CD4-positive, alpha-beta T cell treated with Interleukin-2 at 100 ng/mL for 4 hours (primary cell): ENCODE measurements at places on chromosomes 5 and 9.

DNA sequence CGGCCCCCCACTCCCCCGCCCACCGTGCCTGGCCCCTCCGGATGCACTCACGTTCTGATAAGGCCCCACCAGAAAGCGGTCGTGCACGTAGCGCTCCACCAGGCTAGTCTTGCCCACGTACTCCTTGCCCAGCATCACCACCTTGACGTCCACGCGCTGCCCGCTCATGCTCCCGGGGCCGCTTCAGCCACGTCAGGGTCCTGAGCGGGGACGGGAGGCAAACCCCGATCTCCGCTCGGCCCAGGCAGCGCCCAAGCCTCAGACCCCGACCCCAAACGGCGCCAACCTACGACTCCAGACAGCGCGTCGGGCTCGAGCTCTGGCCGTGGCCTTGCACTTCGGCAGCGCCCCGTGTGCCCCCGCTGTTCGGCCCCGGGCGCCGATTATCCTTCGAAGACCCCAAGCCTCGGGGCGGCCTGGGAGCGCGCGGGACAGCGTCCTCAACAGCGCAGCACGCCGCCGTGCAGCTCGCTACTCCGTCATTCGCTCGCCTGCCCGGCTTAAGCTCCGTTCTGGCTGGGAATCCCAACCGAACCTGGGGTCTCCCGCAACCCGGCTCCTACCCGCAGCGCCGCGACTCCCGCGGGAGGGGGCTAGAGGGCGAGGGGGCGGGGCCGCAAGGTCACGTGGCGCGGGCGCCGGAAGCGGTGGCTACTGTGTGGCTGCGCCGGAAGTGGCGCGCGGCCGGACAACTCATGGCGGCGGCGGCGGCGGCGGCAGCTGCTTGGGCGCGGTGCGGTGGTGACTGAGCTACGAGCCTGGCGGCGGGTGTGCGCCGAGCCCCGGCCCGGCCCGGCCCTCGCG is at the start of the genes PRELID1 and RAB24:
PRELID1 (plus strand) TSS at position 679 of the 804 bp plus-strand sequence. CDS start 187 bp downstream, outside the sequence.
RAB24 (minus strand) TSS at position 599 of the 804 bp plus-strand sequence; CDS start at position 168, 431 bp downstream.
- peak; percentile 87 for DNase-seq

DNA sequence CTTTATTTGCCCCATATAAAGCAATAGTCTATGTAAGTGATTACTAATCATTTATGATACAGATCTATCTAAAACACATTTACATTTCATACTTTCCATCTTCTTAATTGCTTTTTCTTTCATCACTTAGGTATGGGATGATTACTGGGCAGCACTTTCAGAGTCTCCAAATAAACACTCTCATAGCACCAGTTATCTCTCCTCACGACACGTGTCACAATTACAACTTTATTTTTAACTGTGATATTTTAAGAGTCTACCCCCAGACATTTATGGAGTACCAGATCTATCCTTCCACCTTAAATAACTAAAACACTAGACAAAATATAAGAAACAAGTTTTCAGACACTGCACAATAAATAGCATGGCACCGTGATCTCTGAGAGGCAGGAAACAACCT is 32.9 kb downstream of the HOMER1 start:
- DNase-seq, result no peak

DNA sequence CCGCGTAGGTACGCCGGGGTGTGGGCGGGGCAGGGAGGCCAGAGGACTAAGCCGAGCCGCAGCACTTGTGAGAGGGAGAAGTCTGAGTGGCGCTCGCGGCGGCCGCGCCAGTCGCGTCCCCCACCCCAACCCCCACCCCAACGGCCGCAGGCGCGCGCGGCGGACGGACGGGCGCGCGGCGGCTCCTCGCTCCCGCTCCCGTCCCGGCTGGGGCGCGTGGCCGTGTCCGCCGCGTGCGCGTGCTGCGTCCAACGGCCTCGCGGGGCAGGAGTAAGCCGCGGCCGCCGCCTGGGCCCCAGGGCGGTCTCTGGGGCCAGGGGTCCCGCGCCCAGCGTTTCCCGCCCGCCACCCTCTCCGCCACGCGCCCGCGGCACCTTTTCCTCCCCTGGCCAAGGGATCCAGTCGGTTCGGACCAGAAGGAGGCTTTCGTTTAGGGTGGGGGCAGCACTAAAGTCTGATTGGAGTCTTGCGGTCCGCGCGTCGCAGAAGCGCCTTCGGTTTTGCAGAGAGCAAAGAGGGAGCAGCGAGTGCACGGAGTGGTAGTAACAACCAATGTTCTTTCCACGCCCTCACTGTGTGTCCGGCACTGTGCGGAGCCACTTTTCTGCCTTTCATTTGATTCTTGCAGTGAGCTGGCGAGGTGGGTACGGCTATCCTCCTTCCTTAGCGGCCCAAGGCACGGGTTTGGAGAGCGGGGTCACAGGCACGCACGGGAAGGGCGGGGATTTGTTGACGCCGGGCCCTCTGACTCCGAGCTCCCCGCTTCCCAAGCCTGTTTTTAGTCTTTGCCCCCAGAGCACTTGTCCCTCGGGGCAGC is 483 bp downstream of the G3BP1 start:
- peak; percentile 34 for DNase-seq

DNA sequence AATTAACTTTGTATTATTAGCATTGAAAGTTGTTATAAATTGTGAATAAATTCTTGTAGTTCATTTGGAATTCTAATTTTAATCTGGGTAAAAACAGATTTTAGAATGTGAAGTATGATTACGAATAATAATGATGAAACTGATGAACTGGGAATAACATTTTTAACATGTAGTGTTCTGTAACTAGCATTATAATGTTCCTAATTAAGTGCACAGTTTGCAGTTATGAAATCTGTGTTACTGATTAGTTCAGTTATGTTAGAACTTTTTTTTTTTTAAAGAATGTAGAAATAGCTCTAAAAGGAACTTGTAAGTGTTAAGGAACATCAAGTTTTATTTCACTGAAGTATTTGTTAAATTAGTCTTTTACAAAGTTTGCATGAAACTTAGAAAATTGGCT is 48.9 kb upstream of the EIF4EBP3 start:
- no peak for DNase-seq
